ENCODE measurements at places on chromosomes 13 and 19.

DNA sequence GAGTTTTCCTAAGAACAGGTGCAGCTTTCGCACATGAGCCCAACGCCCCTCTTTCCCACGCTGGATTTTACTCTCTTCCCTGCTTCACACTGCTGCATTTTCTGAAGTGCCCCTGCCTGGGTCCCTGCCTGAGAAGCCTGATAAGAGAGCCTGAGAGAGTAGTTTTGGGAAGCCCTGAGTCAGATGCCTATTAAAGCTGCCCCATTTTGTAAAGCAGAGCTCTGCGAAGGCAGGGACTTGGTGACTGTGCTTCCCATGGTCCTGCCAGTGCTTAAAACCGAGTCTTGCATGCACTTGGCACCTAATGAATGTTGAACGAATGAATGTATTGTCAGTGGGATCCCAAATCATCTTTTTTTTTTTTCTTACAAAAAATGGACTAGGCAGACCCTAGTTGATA is 18.2 kb downstream of the FGF9 start:
- DNase-seq = no peak

DNA sequence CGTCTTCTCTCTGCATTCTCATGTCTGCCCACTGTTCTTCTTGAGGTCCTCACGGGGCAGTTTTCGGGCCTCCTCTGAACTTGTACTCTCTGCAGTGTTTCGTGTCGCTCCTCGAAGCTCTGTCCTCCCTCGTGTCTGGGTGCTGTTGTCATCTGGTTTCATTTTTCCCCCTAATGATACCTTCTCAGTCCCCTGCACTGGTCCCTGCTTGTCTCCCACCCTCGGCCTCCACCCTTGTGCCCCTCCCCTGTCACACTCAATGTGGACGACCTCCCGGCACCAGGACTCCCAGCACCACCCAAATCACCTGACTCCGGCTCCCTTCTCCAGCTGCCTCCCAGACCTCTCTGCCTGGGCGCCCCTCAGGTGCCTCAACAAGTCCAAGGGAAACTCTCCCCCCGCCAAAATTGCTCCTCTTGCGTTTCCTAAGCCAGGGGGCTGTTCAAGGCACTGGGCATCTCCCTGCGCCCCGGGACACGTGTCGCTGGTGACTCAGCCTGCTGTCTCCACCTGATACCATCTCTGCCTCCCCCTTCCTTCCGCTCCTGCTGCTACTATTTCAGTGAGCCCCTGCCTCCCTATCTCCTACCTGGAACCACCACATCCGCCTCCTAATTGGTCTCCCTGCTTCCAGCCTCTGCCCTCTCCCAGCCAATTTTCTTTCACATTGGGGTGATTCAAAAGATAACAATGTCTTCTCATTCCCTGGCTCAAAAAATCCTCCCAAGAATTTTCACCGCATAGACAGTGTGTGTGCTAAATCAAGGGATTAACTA is 49.5 kb downstream of the RFX2 start:
- peak; percentile 78 for DNase-seq

GRCh38 chr13:20378721-20379120 is 146.6 kb upstream of the GJB6 start:
- no peak for DNase-seq

DNA sequence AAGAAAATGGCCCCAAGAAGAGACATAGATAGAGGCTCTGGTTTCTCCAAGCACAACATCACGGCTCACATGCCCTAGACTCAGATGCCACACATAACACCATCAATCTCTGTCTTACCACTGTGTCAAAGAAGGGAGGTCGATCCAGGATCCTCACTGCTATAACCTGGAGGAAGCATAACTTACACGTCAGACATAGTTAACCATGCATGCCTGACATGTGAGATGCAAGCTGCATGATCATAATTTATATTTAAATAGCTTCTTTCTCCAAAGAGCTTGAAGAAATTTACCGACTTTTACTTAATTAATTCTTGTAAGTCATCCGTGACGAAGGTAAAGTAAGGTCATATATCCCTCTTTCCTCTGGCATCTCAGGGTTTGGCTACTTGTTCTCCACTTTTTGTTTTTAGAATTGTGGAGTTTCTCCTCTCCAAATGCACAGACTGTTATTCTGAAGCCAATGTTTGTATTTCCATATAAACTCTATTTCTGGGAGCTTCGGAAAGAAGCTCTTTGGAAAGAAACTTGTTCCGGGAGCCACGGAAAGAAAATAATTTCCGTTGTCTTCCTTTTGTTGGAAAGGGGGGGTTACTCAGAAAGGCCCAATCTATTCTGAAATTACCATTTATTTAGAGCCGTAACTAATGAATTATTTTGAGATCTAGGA is 205.6 kb downstream of the LHFPL6 start:
- DNase-seq = no peak

DNA sequence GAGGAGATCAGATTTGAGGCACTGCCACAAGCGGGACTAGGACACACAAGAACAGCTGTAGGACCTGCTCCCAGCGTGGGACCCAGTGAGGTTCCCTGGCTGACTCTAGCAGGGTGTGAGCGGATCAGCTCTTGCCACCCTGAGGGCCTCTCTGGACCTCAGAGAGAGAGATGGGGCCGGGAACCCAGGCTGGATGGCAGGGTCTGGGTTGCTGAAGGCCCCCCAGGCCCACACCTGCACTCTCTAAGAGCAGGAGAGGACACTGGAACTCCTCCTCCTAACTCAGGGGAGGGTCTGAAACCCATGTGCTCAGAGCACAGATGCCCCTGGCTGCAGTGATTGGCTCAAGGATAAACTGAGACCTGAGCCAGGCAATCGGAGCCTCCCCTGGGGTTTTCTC is 13.5 kb upstream of the IL4I1 start:
- no peak for DNase-seq

DNA sequence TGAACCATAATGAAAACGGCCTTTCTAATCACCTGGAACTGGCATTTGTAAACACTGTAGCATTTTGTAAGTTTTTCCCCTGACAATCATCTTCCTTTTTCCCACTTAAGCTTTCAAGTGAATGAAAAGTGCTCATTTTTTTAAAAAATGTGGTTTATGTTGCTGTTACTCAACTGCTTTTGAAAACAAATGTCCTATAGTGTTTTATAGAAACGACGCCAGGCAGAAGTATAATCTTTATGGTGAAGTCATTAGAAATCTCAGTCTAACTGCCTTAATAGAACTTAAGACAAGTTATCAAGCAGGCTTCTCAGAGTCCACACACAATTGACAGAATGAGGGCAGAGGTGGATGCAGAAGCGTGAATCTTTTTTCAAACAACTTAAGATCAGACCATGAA is 442.3 kb downstream of the KLF12 start:
- DNase-seq = no peak

DNA sequence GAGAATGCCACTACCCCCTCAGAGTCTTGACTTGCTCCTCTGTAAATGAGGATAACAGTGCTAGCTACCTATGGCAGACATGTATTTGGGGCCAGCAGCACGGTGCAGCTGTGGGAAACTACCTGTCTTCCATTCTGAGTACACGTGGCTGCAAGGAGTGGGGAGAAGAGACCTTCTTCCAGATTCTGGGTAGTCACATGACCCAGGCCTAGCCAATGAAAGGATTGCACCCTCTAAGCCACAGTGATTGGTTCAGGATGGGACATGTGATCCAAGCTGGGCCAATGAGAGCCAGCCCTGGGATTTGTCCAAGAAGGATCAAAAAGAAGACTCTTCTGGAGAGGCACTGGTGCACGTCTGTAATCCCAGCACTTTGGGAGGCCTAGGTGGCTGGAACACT is 5.5 kb downstream of the ZNRF4 start:
- DNase-seq = peak; percentile 31

- no peak for DNase-seq
Measured at GRCh38 chr19:1285737-1286360, at the start of gene EFNA2. Gene EFNA2 (plus strand): TSS chr19:1285873. CDS start chr19:1286169, 296 bp downstream.

DNA sequence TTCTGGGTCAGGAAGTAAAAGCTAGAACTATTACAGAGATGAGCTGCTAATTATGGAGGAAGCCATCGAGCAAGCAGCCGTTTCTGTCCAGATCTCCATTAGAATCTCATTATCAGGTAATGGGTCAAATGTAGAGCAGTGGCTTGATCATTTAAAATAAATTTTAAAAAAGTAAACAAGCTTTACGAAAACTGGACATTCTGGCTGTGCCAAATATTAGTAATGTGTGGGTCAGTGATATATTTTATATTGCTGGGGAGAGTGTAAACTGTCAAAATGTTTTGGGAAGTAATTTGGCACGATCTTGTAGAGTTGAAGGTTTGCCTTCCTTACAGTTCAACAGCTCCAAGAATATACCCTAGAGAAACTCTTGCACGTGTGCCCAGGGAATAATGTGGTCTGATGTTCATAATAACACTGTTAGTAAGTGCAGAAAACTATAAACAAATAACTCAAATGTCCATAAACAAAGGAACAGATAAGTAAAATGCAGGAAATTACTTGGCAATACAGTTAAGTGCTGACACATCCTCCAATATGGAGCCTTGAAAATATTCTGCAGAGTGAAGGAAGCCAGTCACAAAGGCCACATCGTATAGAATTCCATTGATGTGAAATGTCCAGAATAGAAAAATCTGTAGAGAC is 127.2 kb upstream of the UBL3 start:
- DNase-seq = no peak

All from BE2C (cell line).